T-cell (primary cell): ENCODE measurements at places on chromosomes 3 and 15. TPM values are rescaled to one million over a fixed set of nuclear protein-coding genes. Genes with fewer than 3 reads are reported as not detected.

- H3K27ac ChIP-seq = no peak overlapping the region
These were observed 6.5 kb downstream of the RRP9 start for GRCh38 chr3:51934991-51935885.

MLF1 gene
- 1.5 TPM for total RNA-seq

- H3K27ac ChIP-seq = peak overlapping the region; percentile 65
- DNase-seq = no peak
- peaks cover 25% of the 10 kb centered on the region for H3K4me1 ChIP-seq
- no peaks in the 10 kb centered on the region for H3K27me3 ChIP-seq
These were observed 40.9 kb downstream of the CBLB start for GRCh38 chr3:105827959-105828358.

ZIC4 gene
- total RNA-seq = not detected

DNA sequence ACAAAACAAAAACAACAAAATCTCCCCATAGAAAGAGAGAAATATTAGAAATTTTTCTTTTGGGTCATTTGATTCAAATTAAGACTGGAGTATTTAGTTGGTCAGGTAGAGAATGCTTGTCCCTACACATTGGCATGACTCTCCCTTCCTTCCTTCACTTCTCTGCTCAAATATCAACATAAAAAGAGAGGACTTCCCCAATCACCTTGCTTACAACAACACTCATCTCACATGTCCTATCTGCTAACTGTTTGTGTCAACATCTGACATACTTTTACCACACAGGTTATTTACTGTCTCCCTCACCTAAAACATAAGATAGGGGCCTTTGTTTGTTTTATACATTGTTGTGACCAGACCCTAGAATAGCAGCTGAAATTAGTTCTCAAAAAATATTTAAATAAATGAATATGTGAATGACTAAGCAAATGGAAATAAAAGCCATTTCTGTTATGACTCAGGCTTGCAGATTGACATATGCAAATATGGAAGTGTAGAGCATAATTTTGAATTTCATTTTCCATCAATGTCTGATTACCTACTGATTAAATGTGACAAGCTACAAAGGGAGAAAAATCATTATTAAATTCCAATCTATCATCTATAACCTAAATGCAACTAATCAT lies 304.8 kb downstream of the CTNNB1 start:
- no peak for DNase-seq
- H3K27me3 ChIP-seq = no peaks in the 10 kb centered on the region
- no peaks in the 10 kb centered on the region for H3K4me1 ChIP-seq
- H3K36me3 ChIP-seq = no peaks in the 10 kb centered on the region

GRCh38 chr3:142118911-142119310 lies 30.4 kb downstream of the TFDP2 start:
- no peak overlapping the region for H3K27ac ChIP-seq
- H3K36me3 ChIP-seq = no peaks in the 10 kb centered on the region
- no peak for DNase-seq
- H3K4me3 ChIP-seq = no peak overlapping the region
- H3K27me3 ChIP-seq = no peaks in the 10 kb centered on the region

- H3K4me1 ChIP-seq = no peaks in the 10 kb centered on the region
- H3K4me3 ChIP-seq = no peak overlapping the region
- no peaks in the 10 kb centered on the region for H3K27me3 ChIP-seq
- no peaks in the 10 kb centered on the region for H3K36me3 ChIP-seq
- no peak for DNase-seq
These were observed 176.1 kb upstream of the FRMD4B start for GRCh38 chr3:69562020-69562419.

- DNase-seq = no peak
- no peak overlapping the region for H3K27ac ChIP-seq
- no peaks in the 10 kb centered on the region for H3K36me3 ChIP-seq
- H3K4me1 ChIP-seq = peaks cover 62% of the 10 kb centered on the region
These were observed 5.1 kb downstream of the RNU6-1 start for GRCh38 chr15:67834581-67835296.

GRCh38 chr15:72200395-72201237 lies 3.0 kb upstream of the GRAMD2A start:
- no peak overlapping the region for H3K27ac ChIP-seq
- no peak for DNase-seq
- no peaks in the 10 kb centered on the region for H3K27me3 ChIP-seq

DNA sequence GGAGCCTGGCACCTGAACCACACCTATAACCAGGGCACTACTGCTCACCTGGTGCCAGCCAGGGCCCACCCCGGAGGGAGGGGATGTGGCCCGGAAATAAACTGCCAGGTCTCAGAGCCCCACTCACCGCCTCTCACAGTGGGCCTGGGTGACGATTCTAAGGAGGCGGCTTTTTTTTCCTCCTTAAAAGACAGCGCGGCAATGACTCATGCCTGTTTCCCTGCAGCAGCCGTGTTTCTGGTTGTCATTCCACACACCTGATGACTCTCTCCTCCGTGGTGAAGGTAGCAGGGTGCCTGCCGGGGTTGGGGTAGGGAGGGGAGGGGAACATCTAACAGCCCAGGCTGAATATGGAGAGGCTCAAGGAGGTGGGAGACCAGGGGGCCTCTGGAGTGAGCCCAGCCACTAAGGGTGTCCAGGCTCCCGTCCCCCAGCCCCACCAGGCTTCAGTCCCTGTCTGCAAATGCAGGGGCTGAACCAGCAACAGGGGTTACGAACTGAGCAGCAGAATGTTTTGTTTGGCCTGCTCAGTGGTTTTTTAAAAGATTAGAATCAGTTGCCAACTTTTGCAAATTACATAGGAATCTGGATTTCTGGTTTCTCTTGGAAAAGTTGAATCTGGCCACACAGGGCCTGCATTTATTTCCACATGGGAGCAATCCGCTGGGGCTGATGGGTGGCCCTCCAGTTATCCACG lies 127.3 kb upstream of the LINGO1 start:
- no peaks in the 10 kb centered on the region for H3K36me3 ChIP-seq
- H3K27ac ChIP-seq = no peak overlapping the region
- peaks cover 27% of the 10 kb centered on the region for H3K27me3 ChIP-seq

- H3K27me3 ChIP-seq = no peaks in the 10 kb centered on the region
- H3K27ac ChIP-seq = no peak overlapping the region
- no peak for DNase-seq
- H3K36me3 ChIP-seq = no peaks in the 10 kb centered on the region
- H3K4me1 ChIP-seq = peaks cover 12% of the 10 kb centered on the region
These were observed 87.5 kb downstream of the ATP2B2 start for GRCh38 chr3:10417847-10418246.

DNA sequence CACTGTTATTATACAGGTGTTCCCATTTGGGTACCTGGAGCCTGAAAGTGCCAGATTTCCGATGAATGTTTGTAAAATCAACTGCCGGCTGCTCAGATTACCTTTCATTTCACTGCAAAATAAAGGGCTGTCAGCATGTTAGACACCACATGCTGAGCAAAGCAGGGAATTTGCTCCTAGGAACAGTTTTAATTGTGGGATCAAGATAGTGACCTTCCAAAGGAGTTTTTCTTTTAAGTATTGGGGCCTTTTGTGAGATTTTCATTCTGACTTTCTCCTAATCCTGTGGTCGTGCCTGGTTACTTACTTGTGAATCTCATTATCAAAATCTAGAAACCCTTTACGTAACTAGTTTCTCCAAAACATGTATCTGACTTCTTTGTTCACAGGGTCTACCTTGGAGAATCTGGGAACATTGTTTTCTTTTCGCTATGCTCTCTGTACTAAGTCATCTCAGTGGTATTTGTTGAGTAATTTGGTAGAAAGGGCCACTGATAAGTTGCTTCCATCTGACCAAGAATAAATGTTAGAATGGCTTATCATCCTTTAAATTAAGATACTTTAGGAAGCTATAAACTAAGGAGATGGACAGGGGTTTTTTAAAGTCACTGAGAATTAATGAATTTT lies 40.8 kb upstream of the LRTM1 start:
- no peak overlapping the region for H3K4me3 ChIP-seq
- H3K27ac ChIP-seq = no peak overlapping the region
- H3K27me3 ChIP-seq = no peaks in the 10 kb centered on the region
- no peaks in the 10 kb centered on the region for H3K36me3 ChIP-seq
- no peaks in the 10 kb centered on the region for H3K4me1 ChIP-seq

GRCh38 chr3:12947504-12948369 lies 106.4 kb upstream of the RPL32 start:
- no peak overlapping the region for H3K27ac ChIP-seq
- H3K4me1 ChIP-seq = peaks cover 76% of the 10 kb centered on the region
- H3K27me3 ChIP-seq = no peaks in the 10 kb centered on the region

- peak overlapping the region; percentile 98 for H3K4me3 ChIP-seq
- no peaks in the 10 kb centered on the region for H3K27me3 ChIP-seq
- peaks cover 4% of the 10 kb centered on the region for H3K36me3 ChIP-seq
- H3K4me1 ChIP-seq = peaks cover 16% of the 10 kb centered on the region
- H3K27ac ChIP-seq = peak overlapping the region; percentile 92
- DNase-seq = no peak
These were observed 730 bp downstream of the MYD88 start for GRCh38 chr3:38139191-38139590.

ULK3 gene
- total RNA-seq = 101 TPM

- no peaks in the 10 kb centered on the region for H3K27me3 ChIP-seq
- no peaks in the 10 kb centered on the region for H3K36me3 ChIP-seq
- DNase-seq = no peak
- no peak overlapping the region for H3K27ac ChIP-seq
These were observed 3.9 kb upstream of the RNU6-1 start for GRCh38 chr15:67843571-67844387.

- no peaks in the 10 kb centered on the region for H3K36me3 ChIP-seq
- no peak overlapping the region for H3K27ac ChIP-seq
- no peak for DNase-seq
These were observed 369.0 kb downstream of the UNC13C start for GRCh38 chr15:54347082-54347827.
